Immature natural killer cell (primary cell): ENCODE measurements at places on chromosomes 5 and 9.

GRCh38 chr9:34628656-34629490 is at the start of gene ARID3C:
Gene ARID3C (minus strand): TSS chr9:34629066. CDS start chr9:34628014, 1,052 bp downstream.
- peak; percentile 20 for DNase-seq

- no peak for DNase-seq
Measured at GRCh38 chr9:80175286-80176150, 603.8 kb downstream of the TLE4 start.

DNA sequence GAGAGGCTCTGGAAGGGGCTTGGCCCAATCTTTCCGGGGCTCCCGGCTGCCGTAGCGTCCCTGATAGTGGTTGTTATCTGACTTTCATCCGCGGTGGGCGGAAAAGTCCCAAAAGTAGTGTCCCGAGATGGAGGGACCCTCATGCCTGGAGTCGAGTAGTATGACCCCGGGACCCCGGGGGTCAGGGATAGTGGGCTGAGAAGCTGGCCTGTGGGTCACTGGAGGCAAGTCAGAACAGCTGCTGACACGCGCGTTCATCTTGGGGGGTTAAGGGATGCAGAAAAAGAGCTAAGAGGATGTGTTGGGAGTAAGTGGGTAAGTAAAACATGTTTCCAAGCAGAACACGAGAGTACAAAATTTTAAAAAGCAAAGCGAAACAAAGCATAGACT is 123.4 kb downstream of the TMEM161B start:
- DNase-seq: no peak

- no peak for DNase-seq
Measured at GRCh38 chr5:26761446-26761845, 276.9 kb downstream of the CDH9 start.

DNA sequence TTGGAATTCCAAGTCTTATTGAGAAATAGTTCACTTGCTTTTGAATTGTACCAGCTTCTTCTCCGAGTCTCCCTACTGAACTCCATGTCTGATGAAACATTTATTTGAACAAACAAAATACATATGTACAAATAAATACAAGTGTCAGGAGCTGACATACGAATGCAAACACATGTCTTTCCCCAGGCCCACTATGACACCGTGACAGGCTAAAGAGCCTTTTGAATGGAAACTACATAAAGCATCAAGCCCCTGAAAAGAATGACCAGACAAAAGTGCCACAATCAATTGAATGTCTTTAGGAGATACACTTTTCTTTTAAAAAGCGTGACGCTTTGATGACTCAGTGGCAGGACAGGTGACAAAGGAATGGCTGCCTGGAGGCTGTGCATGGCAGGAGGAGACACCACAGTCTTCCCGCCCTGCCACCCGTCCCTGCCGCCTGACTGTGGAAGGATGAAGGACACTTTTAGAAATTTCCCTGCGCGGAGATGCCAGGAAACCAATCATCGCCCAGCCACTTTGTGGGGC is 112.4 kb upstream of the BNC2 start:
- DNase-seq: no peak

GRCh38 chr9:89801742-89802670 is 197.2 kb downstream of the GADD45G start:
- no peak for DNase-seq

- no peak for DNase-seq
Measured at GRCh38 chr9:134216449-134216951, 52.1 kb upstream of the RNU6ATAC start.

DNA sequence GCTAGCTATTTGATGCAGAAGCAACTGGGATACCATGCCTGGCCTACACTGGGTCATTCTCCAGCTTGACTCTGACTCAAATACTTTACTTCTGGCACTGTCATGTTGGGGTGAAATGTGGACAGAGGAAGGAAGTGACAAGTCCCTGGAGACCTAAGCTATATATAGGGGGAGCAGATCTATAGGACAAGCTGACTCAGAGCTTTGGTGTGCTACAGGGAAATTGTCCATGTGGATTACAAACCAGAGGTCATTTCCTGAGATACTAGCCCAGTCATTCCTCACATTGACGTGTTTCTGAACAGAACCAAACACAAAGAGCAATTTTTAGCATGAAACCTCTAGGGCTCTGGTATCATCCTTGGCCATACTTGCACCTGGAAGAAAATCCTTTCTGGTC is 531.6 kb upstream of the CLINT1 start:
- DNase-seq: no peak

GRCh38 chr5:37212096-37212495 is 37.1 kb downstream of the CPLANE1 start:
- no peak for DNase-seq
